ENCODE measurements at places on chromosomes 6 and 20.

- DNase-seq, result no peak
These were observed 46.3 kb downstream of the GNAS start for GRCh38 chr20:58898629-58899408.

DNA sequence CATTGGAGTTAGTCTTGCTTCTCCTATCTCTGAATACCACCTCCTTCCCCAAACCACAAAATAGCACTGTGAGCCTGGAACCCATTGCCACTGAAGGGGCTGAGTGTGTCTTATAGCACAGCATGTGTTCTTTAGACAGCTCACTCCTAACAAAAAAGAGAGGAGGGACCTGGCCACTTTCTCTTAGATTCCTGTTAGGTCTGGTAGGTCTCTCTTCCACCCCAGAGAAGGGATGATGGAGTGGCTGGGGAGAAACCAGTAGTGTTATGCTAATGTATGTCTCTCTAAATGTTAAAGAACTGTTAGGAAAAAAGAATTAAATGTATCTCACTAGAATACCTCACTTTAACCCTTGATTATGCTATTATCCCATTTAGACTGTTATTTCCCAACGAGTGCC, 340.3 kb downstream of the EPHA7 start:
- no peak for DNase-seq

GRCh38 chr6:140303218-140303949, 928.9 kb upstream of the CITED2 start:
- no peak for DNase-seq

GRCh38 chr6:35607517-35608233, 81.0 kb downstream of the FKBP5 start:
- DNase-seq, result no peak

DNA sequence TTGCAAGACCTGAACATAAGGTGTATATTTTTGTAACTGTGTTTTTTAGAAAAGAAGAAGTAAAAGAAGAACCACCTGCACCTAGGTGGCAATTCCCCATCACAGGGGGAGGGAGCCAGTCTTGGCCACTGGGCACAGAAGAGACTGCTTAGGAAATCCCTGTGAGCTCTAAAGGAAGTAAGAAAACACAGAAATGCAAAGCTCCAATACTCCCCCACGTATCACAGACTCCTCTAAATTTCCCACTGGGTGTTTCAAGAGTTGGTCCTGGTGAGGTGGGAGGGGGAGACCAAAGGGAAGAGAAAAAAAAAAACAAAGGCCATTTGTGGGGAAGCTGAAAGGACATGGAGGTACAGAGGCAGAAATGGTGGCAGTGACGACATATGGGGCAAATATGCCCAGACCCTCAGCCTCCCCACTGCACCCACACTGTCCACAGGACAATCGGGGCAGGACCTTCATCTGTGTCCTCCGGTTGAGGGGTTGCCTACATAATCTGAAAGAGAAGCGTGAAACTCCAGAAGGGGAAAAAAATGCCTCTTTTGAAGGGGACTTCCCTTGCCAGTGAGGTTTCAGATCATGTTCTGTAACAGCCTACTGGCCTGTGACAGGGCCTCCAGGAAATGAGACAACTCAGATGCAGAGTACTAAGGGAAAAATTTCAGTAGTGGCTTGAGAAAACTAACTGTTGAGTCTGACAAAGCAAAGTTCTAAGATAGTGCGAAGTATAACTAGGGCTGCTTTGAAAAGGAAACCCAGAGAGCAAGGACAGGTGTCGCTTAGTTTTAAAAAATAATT, 226.2 kb upstream of the MARCKS start:
- DNase-seq, result no peak

GRCh38 chr6:17687136-17687535, 19.6 kb downstream of the NUP153 start:
- DNase-seq, result no peak

DNA sequence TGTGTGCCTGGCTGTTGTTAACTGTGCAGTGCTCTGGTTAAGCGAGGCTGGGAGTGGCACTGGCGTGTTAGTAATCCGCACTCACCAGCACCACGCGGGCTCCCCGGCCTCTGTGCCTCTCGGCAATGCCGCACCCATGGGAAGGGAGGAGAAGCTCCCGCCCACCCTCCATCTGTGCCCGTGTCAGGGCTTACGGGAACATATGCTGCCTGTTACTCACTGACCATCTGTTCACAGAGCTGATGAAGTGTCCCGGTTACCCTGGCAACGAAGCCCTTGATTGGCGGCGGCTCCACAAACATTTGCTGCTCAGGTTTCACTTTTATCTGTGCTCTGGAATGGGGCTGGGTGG, 114.7 kb downstream of the PSMB1 start:
- DNase-seq, result peak; percentile 99

GRCh38 chr20:8039042-8039441, 19.5 kb upstream of the TMX4 start:
- DNase-seq, result no peak

DNA sequence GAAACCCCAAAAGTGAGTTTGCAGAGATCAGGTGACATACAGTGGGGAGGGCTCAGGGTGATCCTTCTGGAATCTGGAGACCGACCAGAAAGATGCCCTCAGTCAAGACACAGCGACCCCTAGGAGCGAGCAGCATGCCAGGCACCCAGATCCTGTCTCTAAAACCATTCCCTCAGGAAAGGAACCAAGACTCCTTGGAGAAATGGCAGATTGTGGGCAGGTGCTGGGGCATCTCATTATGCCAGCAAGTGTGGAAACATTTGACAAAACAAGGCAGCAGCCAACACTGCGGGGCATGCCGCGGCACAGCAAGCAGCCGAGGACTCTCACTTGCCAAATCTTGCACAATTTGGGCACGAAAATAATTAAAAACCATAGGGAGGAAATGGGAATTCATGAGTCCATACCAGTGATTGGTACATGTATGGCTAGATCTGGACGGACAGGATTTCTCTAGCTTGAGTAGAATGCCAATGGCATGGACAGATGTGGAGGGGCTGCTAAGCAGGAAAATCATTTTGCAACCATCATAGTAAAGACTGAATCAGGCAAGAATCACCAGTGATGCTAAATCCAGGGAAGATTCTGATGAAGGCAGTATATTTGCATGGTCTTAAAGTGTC, 76.9 kb downstream of the GINS1 start:
- no peak for DNase-seq

GRCh38 chr6:55388211-55388610, 60.9 kb downstream of the GFRAL start:
- no peak for DNase-seq

DNA sequence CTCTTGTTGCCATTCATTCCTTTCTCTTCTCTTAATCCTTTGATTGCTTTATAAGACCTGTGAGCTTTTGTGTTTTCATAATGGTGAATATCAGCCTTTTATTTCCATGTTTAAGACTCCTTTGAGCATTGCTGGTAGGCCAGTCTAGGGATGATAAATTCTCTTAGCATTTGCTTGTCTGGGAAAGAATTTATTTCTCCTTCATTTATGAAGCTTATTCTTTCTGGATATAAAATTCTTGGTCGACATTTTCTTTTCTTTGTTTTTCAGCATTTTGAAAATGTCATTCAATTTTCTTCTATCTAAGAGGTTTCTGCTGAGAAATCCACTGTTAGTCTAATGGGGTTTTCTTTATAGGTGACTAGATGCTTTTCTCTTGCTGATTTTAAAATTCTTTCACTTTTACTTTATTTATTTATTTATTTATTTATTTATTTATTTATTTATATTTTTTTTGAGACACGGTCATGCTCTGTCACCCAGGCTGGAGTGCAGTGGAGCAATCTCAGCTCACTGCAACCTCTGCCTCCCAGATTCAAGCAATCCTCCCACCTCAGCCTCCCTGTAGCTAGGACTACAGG, 15.0 kb downstream of the ARFGEF3 start:
- no peak for DNase-seq

DNA sequence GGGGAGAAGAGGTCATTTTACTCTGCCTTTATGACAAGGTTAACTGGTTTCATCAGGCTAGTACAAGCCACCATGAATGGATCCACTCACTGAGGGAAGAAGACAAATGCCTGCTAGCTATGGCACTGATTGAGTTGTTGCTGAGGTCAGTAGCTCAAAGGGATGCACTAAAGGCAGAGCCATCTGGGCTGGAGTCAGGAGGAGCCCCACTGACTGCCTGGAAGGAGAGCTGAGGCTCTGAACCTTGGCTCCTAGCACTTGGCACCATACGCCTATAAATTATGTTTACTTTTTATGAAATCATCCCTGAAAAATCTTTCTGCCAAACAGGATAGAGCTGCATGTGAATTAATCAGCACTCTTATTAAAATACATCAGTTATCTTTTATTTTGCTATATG, 104.6 kb downstream of the DTD1 start:
- DNase-seq, result no peak

- DNase-seq, result no peak
These were observed 26.8 kb downstream of the FBXL4 start for GRCh38 chr6:98920904-98921431.

DNA sequence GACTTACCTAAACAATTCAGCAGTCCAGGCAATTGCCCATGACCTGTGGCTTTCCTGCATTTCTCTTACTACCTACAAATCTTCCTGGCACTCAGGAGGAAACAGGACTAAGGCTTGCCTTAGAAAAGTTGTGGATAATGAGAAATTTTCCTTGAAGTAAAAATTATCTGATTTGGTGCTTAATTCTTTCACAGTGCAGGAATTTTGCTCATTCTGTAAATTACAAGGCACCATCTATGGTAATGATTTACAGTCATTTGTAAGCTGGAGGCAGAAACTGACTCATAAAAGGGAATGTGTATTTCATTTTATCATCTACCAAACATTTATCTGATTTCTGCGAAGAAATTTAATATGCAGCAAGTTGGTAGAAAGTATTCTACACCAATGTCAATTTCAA, 211.5 kb upstream of the FKBP1C start:
- DNase-seq, result no peak

GRCh38 chr6:13708736-13709135, 2.9 kb downstream of the RANBP9 start:
- DNase-seq, result no peak

DNA sequence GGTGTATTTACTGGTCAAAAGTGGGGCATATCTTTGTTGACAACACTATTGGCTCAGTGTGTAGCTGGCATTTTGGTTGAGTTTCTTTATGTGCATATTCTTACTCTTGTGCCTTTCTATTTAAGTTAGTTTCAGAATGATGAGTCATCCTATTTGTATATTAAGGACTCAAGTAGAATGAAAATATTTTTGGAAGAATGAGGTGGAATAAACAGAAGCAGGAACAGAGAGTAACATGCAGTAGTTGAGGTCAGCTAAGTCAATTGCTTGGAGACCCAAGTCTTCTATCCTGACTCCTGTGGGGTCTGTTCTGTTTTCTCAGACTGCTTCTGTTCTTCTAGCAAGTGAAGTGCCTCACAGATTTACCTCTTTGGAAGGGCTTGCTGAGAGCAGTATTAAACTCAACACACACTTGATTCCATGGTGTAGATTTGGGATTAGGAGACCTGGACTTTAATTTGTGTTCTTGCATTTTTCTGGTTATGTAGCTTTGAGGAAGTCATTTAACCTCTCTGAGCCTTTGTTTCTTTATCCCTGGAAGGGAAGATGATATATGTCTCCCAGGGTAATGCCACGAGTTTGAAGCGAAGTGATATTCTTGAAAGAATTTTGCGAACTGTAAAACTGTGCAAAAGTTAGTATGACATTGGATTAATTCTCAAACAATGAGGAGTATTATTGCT, 324.3 kb downstream of the QKI start:
- DNase-seq, result no peak

GRCh38 chr6:47924001-47924400, 142.2 kb downstream of the OPN5 start:
- DNase-seq, result no peak

- no peak for DNase-seq
These were observed at the start of gene SOX18 for GRCh38 chr20:64049060-64049877. Gene SOX18 (minus strand): TSS chr20:64049639. CDS start chr20:64049516, 123 bp downstream.

- no peak for DNase-seq
These were observed 243.8 kb downstream of the LRFN2 start for GRCh38 chr6:40343318-40343876.

DNA sequence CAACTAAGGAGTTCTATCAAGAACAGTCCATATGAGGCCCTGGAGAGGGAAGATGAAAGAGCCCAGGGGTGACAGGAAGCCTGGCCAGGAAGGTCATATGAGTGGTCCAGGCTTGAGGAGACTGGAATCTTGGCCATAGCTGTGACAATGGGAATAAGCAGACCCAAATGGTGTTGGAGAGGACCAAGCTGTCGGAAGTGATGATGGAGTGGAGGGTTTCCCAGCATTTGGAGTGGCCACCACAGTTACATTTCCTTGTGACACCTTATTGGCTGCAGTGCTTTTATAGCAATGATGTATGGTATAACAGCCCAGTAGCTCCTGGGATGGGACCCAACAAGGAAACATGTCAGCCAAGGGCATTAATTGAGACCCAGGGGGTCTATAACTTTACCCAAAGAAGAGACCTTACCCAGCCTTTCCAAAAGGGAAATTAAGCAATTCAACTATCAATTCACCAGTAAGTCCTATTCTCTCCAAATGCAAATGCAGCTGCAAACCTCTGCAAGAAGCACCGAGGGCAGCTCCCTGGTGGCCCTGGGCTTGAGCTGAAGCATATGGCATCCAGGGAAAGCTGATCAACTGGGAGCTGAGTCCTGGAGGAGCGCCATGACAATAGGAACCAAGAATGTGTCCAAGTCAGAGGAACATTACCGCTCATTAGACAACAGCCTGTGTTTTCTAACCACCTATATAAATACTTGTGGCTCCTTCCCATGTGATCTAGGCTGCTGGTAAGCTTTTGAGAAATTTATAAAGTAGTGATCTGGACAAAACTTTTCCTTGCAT, 219.4 kb downstream of the SOD2 start:
- DNase-seq, result no peak

- no peak for DNase-seq
These were observed 157.4 kb downstream of the TSHZ2 start for GRCh38 chr20:53129563-53129962.

- DNase-seq, result peak; percentile 34
These were observed 7.7 kb upstream of the C20orf203 start for GRCh38 chr20:32681175-32682084.

- DNase-seq, result no peak
These were observed 29.0 kb downstream of the FAM50B start for GRCh38 chr6:3878048-3878666.

DNA sequence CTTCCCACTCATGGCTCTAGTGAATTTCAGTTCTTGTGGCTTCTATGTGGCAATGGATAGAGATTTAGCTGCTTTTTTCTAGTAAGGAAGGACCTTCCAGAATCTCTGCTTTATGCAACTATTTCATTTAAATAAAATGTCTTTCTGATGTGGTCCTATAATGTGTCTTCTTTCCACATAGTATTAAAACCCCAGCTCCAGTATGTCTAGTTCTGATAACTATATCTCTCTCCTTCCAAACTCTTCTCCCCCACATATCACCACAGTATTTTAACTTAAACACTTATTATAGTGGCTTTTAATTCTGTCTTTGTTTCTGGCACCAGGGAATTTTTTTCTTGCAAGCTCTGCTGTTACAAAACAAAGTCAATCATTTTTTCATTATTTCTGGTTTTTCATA, 40.6 kb upstream of the SUMO4 start:
- no peak for DNase-seq

GRCh38 chr6:56593801-56594318, 48.8 kb downstream of the DST start:
- no peak for DNase-seq

- DNase-seq, result no peak
These were observed 189.1 kb downstream of the DTNBP1 start for GRCh38 chr6:15473741-15474161.

- DNase-seq, result no peak
These were observed 1.3 kb upstream of the TAF4 start for GRCh38 chr20:62066983-62067433.

GRCh38 chr6:31718265-31718664, 3.1 kb downstream of the LY6G6D start:
- no peak for DNase-seq

- no peak for DNase-seq
These were observed 617.0 kb upstream of the ARID1B start for GRCh38 chr6:156160007-156160794.

- no peak for DNase-seq
These were observed 63.0 kb upstream of the CD2AP start for GRCh38 chr6:47414423-47415167.

Data from NCI-H1092 (cell line).